H9 (cell line): ENCODE measurements at places on chromosomes 6 and 20. TPM values are rescaled to one million over a fixed set of nuclear protein-coding genes. Genes with fewer than 3 reads are reported as not detected.
A peak's percentile ranks its signal among the peaks of the same experiment; 100 is the strongest.

DNA sequence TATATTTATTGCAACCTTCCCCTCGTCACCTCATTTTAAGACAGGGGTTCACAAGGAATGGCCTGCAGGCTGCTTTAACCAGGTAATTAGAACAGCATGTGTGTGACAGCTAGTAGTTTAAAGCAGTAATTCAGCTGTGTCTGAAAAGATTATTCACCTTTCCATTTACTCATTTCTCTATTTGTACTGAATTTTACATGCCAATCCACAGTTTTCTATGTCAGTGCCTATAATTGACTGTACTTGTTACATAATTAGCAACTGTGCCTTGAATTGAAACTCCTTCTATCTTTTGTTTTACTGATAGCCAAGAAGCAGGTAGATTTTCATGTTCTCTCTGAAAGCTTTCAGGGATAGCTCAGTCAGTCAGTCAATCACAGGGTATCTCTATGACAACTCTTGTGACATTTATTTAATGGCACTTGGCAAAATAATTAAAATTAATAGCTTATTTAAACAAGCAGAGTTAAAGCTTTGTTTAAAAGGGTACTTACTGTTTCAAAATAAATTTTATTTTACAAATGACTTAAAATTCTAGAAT is 214.0 kb downstream of the ZFAND3 start:
- no peak for DNase-seq

- DNase-seq, result no peak
Observed at GRCh38 chr6:99434702-99435530, 9.8 kb upstream of the PNISR start.

DNA sequence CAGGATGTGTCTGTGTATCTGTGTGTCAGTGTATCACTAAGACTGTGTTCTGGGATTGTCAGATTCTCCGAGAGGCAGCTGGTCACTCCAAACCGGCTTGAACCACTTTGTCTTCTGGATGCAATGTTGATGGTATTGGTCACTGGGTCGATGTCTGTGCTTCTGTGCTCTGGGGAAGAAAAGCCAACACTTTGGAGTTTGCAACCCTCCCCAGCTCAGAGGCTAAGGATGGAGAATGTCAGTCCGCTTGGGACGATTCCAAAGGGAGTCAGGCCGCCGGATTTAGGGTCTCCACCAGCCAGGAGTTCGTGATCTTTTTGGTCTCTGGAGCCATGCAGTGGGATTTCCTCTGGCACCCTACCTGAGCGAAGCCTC is 5.2 kb downstream of the MAFB start:
- no peak for DNase-seq

DNA sequence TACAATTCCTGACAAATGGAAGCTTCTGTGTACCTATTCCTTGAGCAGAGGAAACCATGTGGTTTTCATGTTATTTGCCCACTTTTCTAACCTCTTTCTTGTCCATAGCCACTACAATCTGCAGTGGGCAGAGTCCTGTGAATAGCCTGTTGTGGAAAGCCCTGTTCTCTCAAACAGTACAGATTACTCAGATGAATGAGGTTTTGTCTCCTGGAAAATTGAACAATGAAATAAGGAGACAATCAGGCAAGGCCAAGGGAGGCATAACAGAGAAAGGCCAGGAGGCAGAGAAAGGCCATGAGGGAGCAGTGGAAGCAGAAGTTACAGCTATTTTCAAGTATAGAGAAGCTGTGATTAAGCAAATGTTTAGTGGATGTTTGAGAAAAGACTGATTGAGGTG is 189.3 kb downstream of the GRIK2 start:
- no peak for DNase-seq

DNA sequence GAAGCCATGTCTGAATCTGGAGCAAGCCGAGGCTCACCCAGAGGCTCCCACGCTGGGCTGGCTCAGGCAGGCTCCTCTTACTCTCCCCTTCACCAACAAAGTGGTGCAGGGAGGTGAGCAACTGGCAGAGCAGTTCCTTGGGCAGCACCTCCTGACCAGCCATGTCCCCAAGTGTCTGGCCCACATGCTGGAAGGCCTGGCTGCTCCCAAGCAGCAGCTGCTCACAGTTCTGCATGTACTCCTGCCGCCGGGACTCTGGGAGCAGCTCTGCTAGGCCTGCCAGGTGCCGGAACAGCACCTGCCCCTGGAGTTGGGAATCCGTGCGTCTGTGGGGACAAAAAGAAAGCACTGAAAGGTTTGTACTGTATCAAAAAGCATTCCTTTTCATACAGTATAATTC is 57.1 kb upstream of the LYRM2 start:
- DNase-seq, result no peak

- no peak for DNase-seq
Observed at GRCh38 chr6:232982-233640, 59.2 kb upstream of the DUSP22 start.

DNA sequence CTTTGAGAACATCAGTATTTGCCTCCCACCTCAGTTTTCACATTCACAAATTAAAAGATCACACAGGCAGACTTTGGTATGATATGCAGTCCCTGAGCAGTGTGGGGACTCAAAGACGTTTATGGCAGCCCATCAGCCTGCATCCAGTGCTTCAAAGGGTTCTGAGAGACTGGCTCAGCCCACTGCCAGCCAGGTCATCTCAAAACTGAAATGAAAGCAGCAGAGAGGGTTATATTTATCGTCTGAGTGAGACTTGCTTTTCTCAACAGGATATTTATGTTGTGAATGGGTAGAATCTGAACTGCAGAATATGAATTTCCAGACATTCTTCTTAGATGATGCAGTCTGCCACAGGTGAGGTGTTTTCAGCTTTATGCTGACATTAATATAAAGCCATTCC is 159.8 kb downstream of the NRN1 start:
- DNase-seq, result no peak

DNA sequence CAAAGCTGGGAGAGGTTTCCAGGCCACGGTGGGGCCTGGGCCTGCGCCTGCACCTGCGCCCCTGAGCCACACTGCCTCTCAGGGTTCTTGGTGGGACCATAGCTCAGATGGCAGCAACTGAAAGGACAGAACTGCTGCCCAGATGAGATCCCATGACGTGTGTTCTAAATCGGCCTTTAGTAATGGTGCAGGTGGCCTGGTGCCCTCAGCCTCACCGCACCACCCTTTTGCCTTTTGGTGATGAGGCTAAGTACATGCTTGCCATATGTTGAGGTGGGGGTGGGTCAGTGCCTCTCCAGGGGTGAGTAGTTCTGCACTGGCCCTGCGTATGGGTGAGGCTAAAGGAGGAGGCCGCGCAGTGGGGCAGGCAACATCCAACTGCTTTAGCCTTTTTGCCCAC is 7.4 kb downstream of the PSMG4 start:
- no peak for DNase-seq

- peak; percentile 65 for DNase-seq
Observed at GRCh38 chr6:73394577-73395354, at the start of gene DDX43. DDX43 (plus strand) TSS chr6:73394828; CDS start chr6:73394906, 78 bp downstream.

GRCh38 chr20:45354423-45355208 is 6.4 kb upstream of the SDC4 start:
- no peak for DNase-seq

DNA sequence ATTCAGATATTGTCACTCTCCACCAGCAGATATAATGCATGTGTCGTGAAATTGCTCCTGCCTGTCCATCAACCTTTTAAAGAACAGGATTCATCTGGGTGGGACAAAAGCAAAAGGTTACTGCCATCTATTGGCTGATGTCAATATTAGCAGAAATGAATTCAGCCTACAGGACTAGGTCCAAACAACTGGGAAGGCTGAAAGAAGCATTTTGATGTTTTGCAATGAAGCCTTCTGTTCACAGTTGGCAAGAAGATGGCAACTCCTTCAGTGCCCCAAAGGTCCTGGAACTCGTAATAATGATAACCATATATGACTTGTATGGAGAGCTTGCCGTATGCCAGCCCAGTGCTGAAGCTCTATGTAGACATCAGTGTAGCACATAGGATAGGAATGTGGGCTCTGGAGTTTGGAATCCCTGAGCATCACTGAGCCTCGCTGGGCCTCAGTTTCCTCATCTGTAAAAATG is 7.5 kb downstream of the BCAS1 start:
- DNase-seq, result no peak

GRCh38 chr6:139531148-139532115 is 157.0 kb upstream of the CITED2 start:
- DNase-seq, result no peak

DNA sequence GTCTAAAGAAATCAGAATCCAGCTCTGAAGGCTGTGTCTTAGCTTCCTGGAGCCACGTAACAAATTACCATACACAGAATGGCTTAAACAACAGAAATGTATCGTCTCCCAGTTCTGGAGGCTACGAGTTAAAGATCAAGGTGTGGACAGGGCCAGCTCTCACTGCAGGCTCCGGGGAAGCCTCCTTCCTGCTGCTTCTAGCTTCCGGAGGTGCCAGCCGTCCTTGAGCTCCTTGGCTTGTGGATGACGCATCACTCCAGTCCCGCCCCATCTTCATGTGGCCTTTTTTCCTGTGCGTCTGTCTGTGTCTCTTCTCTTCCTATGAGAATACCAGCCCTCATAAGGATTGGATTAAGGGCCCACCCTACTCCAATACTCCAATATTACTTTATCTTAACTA is 319.1 kb upstream of the QKI start:
- DNase-seq, result no peak

DNA sequence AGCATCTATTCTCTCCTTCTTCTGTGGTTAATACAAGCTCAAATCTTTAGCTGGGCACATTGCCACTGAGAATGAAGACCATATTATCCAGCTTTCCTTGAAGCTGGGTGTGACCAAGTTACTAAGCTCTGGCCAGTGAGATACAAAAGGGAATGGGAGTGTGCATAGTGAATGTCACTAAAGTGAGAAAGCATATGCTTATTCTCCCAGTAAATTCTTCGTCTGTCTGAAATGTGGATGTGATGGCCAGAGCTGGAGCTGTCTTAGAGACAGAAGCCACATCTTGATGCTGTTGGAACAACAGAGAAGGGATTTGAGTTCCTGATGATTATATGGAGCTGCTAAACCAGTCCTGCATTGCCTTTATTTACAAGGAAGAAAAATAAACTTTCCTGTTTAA is 60.1 kb downstream of the SESN1 start:
- no peak for DNase-seq

- DNase-seq, result no peak
Observed at GRCh38 chr20:59422872-59423544, 122.6 kb downstream of the EDN3 start.

DNA sequence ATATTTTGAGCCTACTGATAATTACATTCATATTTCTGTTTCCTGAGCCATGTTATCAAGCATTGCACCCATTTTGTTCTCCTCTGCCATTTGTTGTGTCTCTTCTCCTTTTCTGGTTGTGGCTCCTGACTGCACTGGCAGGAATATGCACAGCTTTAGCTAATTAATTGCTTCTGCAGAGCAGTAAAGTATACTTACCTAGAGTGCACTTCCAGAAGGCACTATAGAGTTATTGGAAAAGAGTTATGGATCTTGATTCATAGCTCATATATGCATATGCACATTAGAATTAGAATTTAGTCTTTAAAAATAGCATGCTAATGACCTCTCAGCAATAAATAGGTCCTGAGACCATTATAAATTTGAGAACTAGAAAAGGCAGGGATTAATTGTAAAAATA is 262.6 kb downstream of the NKAIN2 start:
- DNase-seq, result no peak

GRCh38 chr6:4788953-4789584 is 12.9 kb downstream of the CDYL start:
- peak; percentile 55 for DNase-seq

DNA sequence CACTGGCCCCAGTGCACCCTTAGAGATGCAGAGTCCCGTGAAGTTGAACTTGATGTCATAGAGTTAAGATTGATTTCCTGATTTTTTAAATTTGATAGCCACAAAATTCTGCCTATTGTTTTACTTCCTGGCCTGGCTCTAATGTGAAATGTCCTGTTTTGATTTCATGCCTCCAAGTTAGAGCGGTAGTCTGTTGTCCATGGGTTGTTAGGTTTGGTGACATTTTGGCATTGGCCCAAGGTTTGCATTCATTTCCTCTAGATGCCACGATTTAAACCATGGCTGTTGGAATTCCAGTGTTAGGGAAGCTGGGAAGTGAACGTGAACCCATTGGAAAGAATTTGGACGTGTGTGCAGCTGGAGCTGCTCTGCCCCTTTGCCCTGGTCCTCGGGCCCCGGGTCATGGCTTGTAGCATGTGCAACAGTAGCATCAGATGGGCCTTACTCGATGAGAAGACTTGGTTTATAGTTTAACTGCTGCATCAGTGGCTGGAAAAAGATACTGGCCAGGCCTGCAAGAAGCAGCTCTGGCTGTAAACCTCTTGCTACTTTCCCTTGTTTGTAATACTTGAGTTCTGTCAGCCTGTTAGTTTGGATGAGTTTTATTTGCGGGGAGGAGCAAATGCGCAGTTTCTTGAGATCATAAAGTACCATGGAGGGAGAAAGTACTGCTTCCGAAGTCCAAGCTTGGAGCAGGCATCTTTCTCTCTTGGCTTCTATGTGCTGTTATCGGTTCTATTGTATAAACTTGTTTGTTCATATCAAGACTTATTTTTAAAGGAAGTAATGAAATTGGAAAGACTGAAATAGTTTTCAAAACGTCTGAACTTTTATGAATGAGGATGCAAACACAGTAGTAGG is 121.4 kb upstream of the CLDN20 start:
- no peak for DNase-seq

GRCh38 chr6:10441004-10441654 is 26.3 kb upstream of the TFAP2A start:
- DNase-seq, result no peak

GRCh38 chr20:29873946-29874345 is 1383.5 kb upstream of the DEFB115 start:
- peak; percentile 65 for DNase-seq

DNA sequence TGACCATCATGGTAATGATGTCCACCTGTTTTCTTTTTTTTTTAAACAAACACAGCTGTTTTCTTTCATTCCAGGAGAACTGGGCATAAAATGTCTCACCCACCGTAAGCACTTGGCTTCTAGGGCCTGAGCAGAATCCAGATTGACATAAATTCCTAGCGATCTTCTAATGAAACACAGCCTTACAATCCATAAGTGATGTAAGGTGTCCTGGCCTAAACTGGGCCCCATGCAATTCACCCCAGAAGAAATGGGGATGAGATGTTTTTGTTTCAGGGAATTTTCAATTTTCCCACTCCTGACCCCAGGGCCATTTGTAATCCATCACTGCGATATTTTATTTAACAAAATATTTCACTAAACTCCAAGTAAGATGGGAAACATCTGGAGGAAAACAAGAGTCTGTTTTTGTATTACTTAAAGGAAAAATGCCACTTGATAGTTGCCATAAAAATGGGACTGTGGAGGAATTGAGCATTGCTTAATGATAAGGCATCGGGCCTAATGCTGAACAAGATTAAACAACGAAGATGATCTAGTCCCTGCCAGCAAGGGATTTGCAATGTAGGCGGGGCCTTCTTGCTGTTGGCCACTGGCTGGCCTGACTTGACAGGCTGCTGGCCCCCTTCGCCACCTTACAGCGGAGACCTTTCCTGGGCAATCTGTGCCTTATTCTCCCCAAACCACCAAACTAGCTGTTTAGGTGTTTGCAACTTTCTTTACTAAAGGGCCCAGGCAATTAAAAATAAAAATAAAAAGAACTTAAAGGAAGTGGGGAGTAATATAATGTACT is 183.7 kb downstream of the CD109 start:
- DNase-seq, result no peak

Gene LBP
- 0.35 and 0.52 TPM in 2 replicates for total RNA-seq

Gene C20orf141
- not detected in 2 replicates for total RNA-seq

Gene TTI1
- total RNA-seq, result 37.4 and 38.3 TPM in 2 replicates

Gene REM1
- not detected in 2 replicates for total RNA-seq

Gene CCDC170
- total RNA-seq, result 0.07 and 0.26 TPM in 2 replicates

Gene IP6K3
- 0.29 and 0.46 TPM in 2 replicates for total RNA-seq

Gene SLC17A5
- 8.3 and 8.9 TPM in 2 replicates for total RNA-seq

Gene SLC25A27
- total RNA-seq, result 3.8 and 5.1 TPM in 2 replicates

Gene LINC00237
- 0.24 and 0.90 TPM in 2 replicates for total RNA-seq

Gene SLC17A3
- not detected in 2 replicates for total RNA-seq

Gene SIRPG
- total RNA-seq, result not detected in 2 replicates

Gene CCN6
- total RNA-seq, result not detected in 2 replicates

Gene MAK
- total RNA-seq, result 0.20 TPM in 2 replicates
